ENCODE measurements at places on chromosomes 7 and 10.

DNA sequence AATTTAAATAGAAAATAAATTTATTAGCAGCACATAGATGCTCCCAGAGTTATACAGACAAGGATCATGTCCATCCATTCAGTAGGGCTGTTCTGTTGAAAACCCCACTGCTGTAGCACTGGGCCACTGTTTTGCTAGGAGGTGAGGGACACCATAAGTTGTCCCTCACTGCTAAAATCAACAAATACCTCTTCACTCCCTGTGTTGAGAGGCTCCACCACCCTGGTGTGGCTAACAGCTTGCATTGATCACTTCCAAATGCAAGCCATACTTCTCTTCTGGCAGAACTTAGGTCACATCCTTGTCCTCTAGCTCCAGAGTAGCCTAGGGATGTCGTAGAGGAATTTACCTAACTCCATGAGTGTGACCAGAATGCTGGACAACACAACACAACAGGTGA lies 55.4 kb downstream of the MDFIC start:
- no peak for DNase-seq

- DNase-seq: no peak
Observed at GRCh38 chr10:122525788-122526187, 34.8 kb upstream of the DMBT1 start.

DNA sequence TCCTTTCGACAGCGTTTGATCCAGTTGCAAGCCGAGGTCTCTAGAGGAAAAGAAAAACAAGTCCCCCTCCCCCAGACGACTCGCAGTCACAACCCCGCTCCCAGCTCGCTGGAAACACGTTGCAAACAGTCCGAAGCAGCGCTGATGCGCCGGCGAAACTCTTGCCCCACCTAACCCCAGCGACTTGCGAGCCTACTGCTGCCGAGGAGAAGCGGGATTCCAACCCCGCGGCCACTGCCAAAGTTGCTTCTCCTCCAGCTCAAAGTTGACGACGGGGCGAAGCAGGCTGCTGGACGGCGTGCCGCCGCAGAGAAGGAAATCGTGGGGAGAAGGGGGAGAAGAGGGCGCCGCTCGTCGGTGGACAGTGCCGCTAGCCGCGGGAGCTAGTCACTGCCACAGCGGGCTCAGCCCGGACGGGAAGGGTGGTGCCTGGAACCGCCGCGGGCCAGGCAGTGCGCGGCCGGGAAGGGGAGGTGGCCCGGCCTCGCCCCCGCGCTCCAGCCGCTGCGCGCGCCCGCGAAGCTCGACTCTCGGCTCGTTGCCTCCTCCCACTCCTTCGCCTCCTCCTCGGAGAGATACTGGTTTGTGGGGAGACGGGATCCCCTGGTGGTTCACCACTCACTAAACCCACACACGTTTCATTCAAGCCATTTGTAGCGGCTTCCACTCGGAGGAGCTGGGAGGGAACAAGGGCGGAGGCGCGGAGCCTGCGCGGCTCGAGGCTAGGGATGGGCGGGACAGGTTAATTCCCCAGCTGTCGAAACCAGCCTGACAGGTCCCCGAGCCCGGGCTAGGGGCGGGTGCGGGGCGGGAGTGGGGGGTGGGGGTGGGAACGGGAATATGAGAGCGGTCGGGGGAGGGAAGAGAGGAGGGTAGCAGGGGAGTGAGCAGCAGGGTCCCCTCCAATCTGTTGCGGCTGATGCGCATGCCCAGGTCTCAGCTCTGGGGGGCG lies at the start of gene GPR37:
Gene GPR37 (minus strand): TSS at position 392 of the 952 bp plus-strand sequence. CDS start 816 bp downstream, outside the sequence.
- DNase-seq: no peak

DNA sequence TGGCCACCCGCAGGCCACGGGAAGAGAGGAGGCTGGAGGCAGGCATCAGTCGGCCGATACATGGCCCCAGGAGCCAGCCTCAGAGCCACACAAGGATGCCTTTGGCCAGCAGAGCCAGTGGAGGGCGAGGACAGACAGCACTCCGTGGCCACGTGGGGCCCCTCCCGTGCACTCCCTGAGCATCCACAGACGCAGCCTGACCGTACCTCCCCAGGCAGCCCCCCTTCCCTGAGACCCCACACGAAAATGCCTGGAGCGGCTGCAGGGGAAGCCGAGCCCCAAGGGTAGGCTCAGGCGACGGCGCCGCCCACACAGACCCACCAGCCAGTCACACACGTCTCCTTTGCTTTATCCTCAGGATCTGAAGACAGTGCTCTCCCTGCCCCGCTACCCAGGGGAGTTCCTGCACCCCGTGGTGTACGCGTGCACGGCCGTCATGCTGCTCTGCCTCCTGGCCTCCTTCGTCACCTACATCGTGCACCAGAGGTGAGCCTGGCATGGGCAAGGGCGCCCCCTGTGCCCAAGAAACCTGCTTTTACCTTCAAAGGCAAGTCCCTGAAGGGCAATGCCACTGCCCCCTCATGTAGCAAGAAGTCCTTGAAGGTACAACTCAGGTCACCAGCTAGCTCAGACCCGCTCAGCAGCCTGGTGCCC lies 9.0 kb downstream of the ADGRA1 start:
- DNase-seq: no peak

Data from activated CD8-positive, alpha-beta memory T cell treated with anti-CD3 and anti-CD28 coated beads for 4 hours (primary cell).